NCI-H1930 (cell line): ENCODE measurements at places on chromosomes 3 and 15.

- no peak for DNase-seq
Observed at GRCh38 chr15:33908406-33908805, 59.9 kb upstream of the CHRM5 start.

DNA sequence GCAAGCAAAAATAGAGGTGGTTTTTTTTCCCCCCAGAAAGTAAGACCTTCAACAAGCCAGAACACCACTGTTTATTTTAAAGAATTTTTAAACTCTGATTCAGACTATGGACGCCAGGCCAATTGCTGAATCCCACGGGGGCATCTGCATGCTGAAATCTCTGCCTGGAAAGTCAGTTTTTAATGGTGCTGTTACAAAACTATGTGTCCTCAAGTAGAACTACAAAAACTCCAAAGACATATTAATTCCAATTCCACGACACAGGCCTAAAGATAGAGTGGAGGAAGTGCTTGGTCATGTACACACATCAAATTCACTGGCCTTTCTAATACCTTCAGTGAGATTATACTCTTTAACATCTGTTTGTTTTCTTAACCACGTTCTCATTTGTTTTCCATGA, 490.5 kb upstream of the NR2F2 start:
- no peak for DNase-seq

DNA sequence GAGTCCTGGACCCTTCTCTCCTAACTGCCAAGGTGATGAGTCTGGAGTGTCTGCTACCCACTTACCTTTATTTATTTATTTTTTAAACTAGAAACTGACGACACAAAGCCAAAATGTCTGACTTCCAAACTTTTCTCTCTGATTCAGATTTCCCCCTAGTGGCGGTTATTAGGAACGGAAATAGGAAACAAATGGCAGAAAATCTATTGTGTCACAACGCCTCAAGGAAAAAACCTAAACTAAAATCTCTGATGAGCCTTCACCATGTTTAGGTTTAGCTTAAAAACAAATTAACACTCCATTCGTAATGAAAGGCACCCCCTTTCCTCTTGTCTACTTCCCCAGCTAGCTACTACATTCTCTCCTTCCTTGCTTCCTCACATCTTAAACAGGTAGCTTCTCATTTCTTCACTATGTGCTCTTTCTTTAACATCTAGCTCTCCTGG, 94.0 kb upstream of the MEX3B start:
- no peak for DNase-seq

DNA sequence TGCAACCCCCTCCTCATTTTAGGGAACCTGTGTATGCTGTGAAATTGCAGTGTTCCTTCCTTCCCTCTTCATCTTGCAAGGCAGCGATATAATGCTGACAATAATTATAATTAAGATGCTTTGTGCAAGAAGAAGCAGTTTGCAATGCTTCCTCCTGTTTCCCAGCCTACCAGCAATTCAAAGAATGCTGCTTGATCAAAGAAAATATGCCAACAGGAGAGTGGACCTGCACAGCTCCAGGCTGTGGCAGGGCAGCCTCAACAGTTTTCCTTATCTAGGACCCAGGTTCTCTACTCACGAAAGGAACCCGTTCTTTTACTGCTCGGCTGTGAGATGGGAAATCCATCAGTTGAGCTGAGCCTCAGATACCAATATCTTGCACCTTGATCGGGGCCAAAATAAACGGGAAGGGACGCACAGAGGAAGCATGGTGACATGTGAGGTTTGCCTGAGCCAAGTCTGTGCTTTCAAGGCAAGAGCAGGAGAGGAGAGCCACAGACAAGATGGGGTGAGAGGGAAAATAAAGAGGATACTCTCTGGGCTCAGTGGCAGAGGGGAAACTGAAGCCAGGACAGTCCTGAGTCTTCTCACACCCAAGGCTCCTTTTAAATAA, 22.6 kb upstream of the LRTM1 start:
- DNase-seq = no peak

GRCh38 chr15:77541421-77542181, 91.1 kb downstream of the LINGO1 start:
- DNase-seq = no peak

GRCh38 chr3:43618142-43618541, 3.7 kb downstream of the ANO10 start:
- DNase-seq = no peak

DNA sequence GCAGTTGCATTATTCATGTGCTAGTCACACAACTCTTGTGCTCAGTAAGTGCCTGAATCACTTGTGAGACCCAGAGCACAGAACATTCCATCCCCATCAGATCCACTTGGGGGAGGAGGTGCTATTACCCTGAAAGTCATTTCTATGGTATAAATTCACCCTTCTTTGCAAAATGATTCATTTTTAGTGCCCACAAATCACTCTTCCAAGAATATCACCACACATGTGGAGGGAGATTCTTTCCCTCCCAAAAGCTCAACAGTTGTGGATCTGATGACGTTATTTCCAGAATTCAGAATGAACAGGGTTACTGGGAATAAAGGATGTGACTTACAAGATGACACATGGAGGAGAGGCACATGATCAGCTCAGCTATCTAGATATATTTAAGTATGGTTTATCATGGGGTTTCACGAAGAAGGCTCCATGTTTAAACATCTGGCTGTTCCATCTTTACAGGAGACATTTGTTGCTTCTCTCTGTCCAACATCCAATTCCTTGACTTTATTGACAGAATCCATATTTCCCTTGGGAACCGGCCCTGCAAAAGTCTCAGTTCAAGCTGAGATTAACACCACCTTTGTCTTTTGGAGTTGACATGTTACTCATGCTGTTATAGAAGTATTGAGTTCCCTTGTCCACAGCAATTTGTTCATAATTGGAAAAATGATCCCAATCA, 214.2 kb upstream of the PROK2 start:
- no peak for DNase-seq

GRCh38 chr3:182148360-182148759, 436.6 kb downstream of the SOX2 start:
- no peak for DNase-seq

GRCh38 chr3:184773283-184774186, 38.4 kb upstream of the VPS8 start:
- no peak for DNase-seq

- no peak for DNase-seq
Observed at GRCh38 chr3:11953350-11953749, 50.8 kb upstream of the SYN2 start.

GRCh38 chr15:48416301-48416700, 85.1 kb downstream of the DUT start:
- no peak for DNase-seq
